ENCODE measurements at places on chromosomes 3 and 15.

DNA sequence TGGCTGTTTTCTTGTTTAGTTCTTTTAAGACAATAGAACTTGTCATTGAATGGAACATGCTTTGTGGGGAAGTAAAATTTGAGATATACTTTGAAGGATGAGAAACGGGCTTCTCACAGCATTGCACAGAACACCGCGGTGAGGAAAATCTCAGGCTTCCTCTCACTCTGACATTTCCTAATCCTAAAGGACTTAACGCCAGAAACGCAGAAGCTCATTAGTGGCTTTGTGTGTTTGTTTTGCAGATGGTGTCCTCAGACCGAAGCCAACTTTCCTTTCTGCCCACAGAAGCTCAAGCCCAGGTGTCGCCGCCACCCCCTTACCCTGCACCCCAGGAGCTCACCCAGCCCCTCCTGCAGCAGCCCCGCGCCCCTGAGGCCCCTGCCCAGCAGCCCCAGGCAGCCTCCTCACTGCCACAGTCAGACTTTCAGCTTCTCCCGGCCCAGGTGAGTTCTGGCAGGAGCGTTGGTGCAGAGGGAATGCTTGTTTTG is 78.9 kb upstream of the BLM start:
- no peak for DNase-seq

- no peak for DNase-seq
Measured at GRCh38 chr3:181329024-181329423, 339.5 kb upstream of the DNAJC19 start.

GRCh38 chr3:123656691-123657090 is 71.8 kb upstream of the HACD2 start:
- DNase-seq = no peak

DNA sequence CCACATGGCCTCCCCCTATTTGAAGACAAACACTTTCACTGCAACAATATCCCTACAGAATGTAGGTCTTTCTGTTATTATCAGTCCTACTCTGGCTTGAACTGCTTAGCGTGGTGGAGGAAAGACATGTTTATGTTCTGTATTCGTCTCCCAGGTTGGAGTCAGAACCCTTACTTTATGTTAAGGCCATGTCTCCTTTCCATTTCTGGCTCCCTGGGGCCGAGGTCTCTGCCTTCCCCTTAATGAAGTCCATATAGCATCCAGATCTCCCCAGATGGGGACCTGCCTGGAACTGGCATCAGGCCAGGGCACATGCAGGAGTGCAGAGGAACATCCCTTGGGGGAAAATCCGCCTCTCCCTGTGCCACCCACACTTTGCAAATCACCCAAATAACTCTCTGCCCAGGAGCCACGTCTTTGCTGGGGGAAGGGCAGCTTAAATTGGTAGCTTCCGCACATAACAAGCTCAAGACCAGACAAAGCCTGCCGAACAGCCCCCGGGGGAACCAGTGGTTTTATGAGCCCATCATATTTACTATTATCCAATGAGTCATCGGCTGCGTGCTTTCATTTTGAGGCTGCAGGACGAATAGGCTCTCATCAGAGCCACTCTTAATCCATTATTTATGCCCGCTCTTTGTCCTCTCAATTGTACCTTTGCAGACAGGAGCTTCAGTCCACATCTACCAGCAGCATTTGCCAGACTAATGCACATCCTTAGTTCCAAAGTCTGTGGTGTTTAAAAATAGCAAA is 237.0 kb downstream of the UACA start:
- DNase-seq = no peak

DNA sequence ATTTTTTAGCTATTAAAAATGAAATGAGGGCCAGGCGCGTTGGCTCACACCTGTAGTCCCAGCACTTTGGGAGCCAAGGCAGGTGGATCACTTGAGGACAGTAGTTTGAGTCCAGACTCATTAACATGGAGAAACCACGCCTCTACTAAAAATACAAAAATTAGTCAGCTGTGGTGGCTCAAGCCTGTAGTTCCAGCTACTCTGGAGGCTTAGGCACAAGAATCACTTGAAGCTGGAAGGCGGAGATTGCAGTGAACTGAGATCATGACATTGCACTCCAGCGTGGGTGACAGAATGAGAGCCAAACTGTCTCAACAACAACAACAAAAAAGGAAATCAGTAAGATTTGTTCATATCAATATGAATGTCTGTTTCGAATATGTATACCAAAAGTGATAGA is 517.1 kb downstream of the ROBO1 start:
- no peak for DNase-seq

DNA sequence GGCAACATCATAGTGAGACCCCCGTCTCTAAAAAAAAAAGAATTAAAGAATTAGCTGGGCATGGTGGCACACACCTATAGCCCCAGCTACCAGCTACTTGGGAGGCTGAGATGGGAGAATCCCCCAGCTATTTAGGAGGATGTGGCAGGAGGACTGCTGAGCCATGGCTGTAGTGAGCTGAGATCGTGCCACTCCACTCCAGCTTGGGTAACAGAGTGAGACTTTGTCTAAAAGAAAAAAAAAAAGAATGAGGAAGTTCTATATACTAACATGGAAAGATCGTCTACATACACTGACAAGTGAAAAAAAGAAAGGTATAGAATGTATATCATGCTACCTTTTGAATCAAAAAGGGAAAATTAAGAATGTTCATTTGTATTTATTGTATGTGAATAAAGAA is 83.9 kb upstream of the CDAN1 start:
- DNase-seq = no peak

DNA sequence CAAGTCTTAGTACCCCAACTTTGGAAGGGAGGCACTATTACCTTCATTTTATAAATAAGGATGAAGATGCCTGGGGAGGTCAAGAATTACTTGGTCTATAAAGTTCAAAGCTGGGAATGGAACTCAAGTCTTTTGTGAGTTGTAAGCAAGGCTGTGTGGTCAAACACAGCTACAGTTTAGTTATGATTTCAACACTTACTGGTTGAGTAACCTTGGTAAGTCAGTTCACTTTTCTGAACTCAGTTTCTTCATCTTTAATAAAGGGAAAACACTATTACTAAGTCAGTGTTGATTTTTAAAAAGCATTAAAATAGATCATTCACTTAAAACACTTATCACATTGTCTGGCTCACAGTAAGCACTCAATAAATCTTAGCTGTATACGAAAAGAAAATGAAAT is 200.4 kb upstream of the ADAMTS9 start:
- no peak for DNase-seq

GRCh38 chr3:165339753-165340152 is 143.6 kb upstream of the SLITRK3 start:
- no peak for DNase-seq

DNA sequence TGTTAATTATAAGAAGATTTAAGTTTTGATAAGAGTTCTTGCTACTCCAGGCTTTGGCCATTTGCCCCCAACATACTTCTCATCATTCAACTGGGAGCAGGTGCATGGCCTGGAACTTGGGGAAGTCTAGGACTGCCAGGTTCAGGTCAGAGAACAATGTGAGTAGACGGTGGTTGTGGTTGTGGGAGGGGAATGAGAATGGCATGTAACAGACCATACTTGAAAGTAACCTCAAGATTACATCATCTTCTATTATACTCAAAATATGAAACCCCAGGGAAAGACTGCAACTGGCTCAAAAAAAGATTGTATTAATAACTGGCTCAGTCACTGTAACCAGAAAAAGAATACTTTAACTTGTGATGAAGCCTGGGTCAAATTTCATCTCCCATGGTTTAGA is 364.9 kb upstream of the DPPA4 start:
- no peak for DNase-seq

Data from stimulated activated CD8-positive, alpha-beta memory T cell treated with anti-CD3 and anti-CD28 coated beads, Interleukin-2, amount 100 ng/mL, for 1 hour (primary cell).